Effector CD8-positive, alpha-beta T cell (primary cell): ENCODE measurements at places on chromosomes 3 and 15.

GRCh38 chr15:54345301-54345700, 367.1 kb downstream of the UNC13C start:
- DNase-seq = no peak

DNA sequence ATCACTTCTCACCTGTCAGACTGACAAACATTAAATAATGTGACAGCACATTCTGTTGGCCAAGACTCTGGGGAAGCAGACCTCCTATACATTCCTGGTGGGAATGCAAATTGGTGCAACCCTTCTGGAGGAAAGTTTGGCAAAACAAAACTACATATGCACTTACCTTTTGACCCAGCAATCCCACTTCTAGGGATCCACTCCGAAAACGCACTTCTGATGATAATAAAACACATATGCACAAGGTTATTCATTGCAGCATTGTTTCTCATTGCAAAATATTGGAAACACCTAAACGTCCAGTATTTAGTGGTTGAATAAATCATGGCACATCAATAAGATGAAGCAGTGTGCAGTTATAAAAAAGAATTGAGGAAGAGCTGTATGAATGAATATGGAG, 145.5 kb upstream of the ABHD17C start:
- no peak for DNase-seq

DNA sequence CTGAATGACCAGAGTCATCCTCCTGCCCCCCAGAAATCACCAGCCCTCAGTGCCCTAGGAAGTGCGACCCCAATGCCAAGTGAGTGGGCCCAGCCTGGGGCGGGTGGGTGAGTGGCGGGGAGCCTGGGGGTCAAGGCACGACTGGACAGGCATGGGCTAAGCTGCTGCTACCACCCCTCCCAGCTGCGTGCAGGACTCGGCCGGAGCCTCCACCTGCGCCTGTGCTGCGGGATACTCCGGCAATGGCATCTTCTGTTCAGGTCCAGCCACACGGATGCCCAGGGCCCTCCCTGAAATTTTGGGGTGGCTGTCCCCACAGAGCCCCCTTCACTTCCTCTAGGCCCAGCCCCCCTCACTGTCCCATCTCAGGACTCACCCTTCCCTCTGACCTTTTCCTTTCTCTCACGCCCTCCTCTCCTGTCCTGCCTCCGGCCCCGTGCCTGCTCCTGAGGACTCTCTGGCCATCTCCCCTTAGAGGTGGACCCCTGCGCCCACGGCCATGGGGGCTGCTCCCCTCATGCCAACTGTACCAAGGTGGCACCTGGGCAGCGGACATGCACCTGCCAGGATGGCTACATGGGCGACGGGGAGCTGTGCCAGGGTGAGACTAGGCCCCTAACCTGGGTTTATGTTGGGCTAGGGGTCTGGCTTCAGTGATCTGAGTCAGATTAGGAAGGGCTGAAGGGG, 17.0 kb downstream of the NT5DC2 start:
- no peak for DNase-seq

GRCh38 chr3:98188545-98188944, 22.0 kb downstream of the OR5H15 start:
- DNase-seq = no peak

DNA sequence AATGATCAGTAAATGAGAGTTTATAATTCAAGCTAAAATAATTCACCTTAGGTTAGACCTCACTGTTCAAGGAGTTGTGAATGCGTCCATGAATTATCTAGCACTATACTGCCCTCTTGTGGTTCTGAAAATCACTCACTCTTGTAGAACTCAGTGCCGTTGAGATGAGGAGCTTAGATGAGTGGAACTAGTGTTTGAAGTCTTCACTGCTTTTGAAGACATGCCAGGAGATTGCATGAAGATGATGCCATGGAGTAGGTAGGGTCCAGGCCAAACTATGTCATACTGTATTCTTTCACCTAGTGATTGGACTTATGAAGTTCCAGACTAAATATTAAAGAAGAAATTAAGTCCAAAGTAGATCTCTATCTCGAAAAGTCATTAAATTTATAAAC, 28.8 kb downstream of the LYSMD4 start:
- no peak for DNase-seq

DNA sequence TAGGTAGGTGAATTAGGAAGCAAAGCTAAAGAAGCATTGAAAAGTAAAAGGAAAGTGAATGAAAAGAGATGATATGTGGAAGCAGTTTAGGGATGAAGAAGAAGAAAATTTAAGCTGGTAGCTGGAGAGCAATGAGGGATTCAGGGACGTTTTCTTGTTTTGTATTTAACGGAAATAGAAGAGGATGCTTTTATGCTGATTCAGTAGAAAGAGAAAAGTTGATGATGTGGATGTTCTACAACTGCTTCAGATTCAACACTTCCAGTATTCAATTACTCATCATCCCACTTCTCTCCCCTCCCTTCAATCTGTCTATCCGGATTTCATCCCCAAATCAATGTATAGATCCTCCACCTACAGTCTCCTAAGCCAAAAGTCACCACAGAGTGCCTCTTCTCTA, 448.2 kb upstream of the CCDC54 start:
- no peak for DNase-seq

GRCh38 chr3:6282918-6283317, 578.0 kb upstream of the GRM7 start:
- no peak for DNase-seq

- DNase-seq = no peak
Measured at GRCh38 chr3:141057946-141058800, 7.0 kb downstream of the SPSB4 start.

- no peak for DNase-seq
Measured at GRCh38 chr3:15281817-15282216, 50.6 kb downstream of the SH3BP5 start.

DNA sequence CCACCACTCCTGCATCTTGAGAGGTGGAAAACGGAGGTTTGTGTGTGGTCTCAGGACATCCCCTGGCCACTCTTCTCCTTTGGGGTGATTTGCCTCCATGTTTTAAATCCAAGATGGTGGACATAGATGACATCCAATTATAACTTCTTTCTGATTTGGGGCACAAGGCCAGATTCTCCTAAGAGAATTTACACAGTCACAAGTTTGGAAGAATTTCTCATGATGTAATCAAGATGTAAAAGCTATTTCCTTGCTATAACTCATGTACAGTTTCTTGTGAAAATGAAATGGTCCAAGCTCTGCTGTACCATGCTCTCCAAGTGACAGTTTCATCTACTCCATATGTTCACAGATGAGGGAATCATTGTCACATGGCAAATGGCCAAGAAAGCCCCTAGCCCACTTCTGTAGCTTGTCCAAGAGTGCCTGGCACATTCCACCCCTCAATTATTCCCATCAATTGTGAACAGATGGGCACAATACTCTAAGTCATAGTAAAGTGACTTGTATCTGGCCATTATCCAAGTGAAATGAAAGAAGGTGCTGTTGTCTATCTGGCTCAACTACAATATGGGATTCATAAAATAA, 134.6 kb upstream of the ROPN1 start:
- DNase-seq = no peak

GRCh38 chr3:99783011-99783573, 34.6 kb upstream of the CMSS1 start:
- no peak for DNase-seq
